Stimulated activated CD4-positive, alpha-beta T cell treated with anti-CD3 and anti-CD28 coated beads, Interleukin-1b, Interleukin-23, amount 100 ng/mL, for 48 hours (primary cell): ENCODE measurements at places on chromosomes 6 and 20.

- DNase-seq: no peak
Observed at GRCh38 chr6:88166493-88167351, 575 bp upstream of the CNR1 start.

GRCh38 chr20:2237059-2237458 lies 58.7 kb upstream of the TGM3 start:
- no peak for DNase-seq

DNA sequence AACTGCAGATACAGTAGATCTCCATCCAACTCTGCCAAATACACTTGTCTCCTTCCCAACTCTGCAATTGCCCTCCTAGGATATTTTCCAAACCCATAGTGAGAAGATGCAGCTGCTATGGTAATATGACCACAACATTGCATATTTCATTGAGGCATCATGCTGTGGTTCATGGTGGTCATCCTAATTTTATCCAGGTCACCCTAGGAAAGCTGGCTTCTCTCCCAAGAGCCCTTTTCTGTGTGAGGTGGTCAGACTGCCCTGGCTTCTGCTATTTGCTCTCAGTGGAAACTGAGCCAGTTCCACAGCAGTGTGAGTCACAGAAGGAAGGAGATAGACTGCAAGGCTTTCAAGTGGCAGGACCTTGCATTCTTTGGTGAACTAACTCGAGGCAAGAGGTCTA lies 5.5 kb downstream of the OGFRL1 start:
- no peak for DNase-seq

DNA sequence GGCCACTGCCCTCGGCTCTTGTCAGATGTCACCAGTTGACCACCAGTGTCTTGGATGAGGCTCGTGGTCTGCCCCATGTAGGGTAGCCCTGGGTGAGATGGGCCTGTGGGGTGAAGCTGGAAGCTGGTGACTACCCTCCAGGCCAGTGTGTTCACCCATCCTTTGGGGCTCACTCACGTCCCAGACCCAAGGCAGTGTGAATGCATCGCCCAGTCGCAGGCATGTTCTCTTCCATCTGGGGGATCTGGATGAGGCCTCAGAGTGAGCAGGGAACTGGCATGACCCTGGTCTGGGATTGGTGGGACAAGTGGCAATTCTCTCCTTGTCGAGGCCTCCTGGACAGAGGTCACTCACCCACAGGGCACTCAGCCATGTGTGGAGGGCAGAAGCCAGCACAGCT lies 120.1 kb upstream of the PHACTR3 start:
- DNase-seq: no peak

DNA sequence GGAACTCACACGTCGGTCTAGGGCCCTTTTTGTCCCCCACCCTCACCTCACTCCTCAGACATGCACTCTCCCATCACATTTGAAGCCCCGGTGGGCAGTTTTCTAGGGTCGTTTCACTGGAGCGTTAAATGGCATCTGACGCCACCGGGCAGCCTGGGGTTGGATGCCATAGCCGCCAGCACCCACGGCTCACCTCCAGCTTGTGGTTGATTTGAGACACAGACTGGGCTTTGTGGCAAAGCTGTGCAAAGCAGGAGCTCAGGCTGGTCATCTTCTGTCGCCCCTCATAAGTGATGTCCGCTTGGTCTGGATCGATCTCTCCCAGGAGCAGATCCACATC lies 530 bp downstream of the GOPC start:
- DNase-seq: no peak

- DNase-seq: peak; percentile 65
Observed at GRCh38 chr6:31585491-31585890, 586 bp upstream of the LST1 start.

GRCh38 chr6:159461998-159462397 lies 231.0 kb downstream of the SOD2 start:
- no peak for DNase-seq

- DNase-seq: no peak
Observed at GRCh38 chr6:46104209-46104608, 25.6 kb upstream of the ENPP4 start.

DNA sequence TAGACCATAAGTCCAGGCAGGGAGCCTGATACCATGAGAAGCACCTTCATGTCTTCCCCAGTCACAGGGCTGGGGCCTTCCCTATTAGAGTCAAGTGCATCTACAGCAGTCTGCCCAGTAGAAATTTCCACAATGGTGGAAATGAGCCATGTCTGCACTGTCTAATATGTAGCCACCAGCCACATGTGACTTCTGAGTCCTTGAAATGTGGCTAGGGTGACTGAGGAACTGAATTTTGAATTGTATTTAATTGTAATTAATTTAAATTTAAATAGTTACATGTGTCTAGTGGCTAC lies 300.2 kb downstream of the CLIC5 start:
- DNase-seq: no peak

DNA sequence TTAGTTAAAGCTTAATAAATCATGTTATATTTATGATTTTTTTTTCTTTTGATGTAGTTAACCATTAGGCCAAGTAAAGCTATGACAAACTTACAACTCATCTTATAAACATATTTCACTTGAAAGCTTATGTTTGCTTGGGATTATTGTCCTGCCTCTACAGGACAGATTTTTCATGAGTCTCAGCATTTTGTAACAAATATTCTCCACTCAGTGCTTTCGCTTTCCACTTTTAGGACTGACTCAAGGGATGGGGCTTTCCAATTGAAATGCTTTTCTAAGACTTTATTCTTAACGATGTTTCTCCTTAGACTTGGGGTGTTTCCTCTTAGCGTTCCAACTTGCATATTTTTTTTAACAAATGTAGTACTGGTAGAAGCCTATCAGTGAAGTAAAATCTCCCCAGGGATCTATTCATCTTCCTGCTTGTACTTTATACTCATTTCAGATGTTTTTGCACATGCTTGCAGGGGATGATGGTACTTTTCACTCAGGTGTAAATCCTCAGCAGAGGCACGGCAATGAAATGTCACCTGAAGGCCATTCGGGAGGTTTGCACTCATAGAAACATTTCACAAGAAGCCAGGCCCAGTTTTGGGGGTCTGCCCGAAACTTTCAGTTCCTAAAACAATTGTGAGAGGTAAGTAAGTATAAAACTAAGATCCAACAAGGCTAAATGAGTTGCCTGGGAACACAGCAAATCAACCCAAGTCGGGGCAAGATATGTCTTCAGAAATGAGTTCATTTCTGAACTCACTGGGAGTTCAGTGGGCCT lies 298.1 kb upstream of the FOXQ1 start:
- DNase-seq: no peak

DNA sequence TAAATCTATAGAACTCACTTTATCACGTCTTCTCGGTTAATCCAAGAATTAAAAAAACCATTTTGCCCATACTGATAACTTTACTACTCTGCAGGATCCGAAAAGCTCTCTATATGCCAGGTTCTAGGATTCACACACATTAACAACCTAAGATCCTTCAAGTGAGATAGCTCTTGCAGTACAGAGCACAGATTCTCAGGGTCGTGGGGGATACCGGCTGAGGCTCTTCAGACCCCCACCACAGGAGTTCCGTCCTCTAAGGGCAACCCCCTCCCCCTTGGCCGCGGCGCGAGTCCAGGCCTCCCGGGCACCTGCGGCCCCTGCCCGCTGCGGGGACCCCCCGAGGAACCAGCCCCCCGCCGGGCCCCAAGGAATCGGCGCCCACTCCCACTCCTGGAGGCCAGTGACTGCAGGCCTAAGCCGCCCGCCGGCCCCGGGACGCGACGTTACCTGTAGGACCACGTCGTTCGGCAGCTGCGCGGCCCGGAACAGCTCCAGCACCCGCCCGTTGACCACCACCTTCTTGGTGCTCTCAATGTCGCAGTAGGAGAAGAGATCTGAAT lies 892 bp downstream of the REPS1 start:
- DNase-seq: no peak

DNA sequence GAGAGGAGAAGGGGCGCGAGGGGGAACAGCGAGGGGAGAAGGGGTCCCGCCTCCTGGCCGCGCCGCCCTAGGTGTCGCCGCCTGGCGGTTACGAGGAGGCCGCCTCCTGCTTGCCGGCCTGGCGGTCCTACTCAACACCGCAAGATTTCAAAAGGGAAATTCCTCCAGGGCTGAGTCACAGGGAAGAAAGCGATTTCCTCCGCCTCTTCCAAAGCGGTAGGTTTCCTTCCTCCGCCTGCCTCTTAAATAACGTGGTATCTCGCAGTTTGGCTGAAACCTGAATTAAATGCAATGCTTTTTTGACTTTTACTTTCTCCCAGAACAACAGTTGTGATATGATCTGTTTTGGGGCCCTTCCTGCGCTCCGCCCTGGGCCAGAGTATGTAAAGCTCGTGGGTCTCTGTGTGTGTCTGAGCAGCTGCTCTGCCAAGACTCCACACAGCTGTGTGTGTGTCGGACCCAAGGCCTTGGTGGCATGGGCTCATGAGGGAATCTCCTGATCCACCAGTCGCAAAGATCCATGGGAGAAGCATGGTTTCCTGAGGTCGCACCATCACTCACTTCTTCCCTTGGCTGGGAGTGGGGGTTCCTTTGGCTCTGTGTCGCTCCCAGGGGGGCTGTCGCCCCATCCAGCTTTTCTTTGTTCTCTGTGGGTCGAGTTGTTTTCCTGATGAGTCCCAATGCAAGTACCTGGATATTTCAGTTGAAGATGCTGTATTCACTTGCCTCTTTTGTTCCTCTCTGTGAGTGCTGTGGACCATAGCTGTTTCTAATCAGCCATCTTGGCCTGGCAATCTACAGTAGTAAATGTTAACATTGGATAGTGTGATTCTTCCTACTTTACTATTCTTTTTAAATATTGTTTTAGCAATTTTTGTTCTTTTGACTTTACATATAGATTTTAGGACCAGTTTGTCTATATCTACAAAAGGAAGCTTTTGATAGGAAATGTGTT lies 31.6 kb upstream of the NOTCH4 start:
- DNase-seq: peak; percentile 75

DNA sequence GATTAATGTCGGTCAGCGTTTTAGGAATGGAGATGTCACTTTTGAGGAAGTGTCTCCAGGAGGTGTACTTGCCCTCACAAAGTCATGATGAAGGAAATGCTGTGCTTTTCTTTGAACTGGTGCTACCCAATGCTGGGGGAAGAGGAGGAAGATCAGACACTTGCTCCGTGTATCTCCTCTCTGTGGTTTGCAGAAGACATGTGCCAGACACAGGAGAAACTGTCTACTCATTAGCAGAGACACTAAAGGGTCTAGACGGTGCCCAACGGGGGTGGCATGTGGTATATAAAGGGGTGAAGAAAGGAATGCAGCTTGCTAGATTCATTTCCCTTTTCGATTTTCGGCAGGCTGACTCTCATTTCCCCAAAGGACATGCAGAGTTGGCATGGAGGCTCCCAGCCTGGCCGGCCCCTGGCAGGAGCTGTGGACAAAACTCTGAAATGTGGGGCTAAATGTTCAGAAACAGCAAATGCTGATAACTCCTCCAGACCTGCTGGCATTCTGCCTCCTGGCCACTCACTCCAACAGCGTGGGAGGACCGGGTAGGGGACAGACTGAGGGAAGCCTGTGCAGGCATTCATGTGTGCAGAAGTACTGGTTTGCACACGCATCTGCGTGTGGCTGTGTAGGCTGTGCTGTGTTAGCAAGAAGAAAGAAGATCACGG lies 59.6 kb upstream of the QKI start:
- no peak for DNase-seq

GRCh38 chr20:4174909-4175308 lies 159.6 kb upstream of the RNF24 start:
- no peak for DNase-seq

DNA sequence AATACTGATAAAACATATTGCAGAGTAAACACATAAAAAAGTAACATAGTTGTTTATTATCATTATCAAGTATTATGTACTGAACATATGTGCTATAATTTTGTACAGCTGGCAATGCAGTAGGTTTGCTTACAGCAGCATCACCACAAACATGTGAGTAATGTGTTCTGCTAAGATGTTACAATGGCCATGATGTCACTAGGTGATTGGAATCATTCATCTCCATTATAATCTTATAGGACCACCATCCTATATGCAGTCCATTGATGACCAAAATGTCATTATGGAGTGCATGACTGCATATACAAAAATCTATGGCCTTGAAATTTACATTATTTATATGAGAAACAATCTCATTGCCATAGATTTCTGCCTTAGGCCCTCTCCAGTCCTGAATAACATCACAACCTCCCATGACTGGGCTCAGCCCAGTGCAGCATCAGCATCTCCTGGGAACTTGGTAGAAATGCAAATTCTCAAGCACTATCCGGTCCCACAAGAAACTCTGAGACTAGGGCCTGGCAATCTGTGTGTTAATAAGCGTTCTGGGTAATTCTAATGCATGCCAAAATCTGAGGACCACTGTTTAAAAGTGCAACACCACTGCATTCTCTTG lies 352.0 kb upstream of the MARCKS start:
- no peak for DNase-seq

DNA sequence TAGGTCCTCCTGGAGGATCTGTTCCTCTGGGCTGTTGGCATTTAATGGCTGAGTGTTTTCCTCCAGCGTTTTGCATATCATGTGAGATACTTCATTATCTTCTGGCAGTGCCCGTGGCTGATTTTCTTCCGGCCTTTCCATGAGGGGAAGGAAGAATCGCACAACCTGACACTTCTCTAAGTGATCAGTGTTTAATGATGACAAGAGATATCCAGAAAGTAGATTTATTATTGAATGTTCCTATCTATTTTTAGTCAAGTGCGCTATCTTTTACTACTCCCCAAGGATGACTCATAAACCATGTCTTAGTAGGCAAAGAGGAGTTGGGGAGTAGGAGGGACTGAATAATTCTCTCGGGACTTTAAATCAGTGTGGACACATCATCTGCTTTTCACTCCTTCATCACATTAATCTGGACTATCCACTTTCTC lies 149.7 kb downstream of the PLCB4 start:
- DNase-seq: no peak

DNA sequence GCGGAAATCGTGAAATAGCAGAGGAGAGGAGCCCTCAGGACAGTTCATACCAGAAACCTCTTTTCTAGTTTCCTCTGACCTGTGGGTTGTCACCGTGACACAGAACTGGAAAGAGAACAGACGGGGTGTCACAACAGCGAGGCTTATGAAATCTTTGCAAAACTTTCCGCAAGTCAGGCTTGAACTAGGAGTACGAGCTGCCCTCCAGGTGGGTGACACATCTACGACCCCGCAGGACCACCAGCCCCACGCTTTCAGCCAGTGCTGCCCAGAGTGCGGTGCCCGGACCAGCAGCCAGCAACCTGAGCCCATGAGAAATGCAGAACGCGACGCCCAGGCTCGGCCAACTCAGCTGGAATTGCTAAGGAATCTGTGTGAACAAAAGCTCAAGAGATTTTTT lies 30.8 kb downstream of the WRNIP1 start:
- no peak for DNase-seq

GRCh38 chr6:40336940-40337760 lies 250.0 kb downstream of the LRFN2 start:
- no peak for DNase-seq
